ENCODE measurements at places on chromosomes 5 and 9.

DNA sequence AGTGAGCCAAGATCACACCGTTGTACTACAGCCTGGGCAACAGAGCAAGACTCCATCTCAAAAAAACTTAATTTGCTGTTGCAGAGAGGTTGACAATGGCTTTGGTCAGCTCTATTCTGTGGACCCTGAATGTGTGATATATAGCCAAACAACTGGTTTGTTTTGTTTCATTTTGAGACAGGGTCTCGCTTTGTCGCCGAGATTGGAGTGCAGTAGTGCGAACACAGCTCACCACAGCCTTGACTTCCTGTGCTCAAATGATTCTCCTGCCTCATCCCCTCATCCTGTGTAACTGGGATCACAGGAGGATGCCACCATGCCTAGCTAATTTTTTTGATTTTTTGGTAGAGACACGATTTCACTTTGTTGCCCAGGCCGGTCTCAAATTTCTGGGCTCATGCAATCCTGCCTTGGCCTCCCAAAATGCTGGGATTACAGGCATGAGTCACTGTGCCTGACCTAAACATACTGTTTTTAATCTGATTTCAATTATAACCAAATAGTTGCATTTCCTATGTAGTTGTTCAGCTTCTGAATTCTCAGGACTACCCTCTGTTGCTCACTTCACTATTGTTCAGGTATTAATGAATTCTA, 9.8 kb downstream of the RNF183 start:
- no peak for DNase-seq

GRCh38 chr5:98794414-98795080, 21.1 kb downstream of the RGMB start:
- DNase-seq, result no peak

DNA sequence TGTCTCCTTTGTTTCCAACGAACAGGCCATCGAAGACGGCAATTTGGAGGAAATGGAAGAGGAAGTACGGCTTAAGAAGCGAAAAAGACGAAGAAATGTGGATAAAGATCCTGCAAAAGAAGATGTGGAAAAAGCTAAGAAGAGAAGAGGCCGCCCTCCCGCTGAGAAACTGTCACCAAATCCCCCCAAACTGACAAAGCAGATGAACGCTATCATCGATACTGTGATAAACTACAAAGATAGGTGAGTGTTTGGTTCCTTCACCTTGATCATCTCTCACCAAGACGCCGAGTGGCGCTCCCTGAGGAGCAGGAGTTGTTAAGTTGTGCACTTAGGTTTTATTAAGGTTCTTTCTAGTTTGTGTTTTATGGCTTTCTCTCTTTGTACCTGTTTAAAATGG, 146.5 kb downstream of the SMARCA2 start:
- DNase-seq, result no peak

DNA sequence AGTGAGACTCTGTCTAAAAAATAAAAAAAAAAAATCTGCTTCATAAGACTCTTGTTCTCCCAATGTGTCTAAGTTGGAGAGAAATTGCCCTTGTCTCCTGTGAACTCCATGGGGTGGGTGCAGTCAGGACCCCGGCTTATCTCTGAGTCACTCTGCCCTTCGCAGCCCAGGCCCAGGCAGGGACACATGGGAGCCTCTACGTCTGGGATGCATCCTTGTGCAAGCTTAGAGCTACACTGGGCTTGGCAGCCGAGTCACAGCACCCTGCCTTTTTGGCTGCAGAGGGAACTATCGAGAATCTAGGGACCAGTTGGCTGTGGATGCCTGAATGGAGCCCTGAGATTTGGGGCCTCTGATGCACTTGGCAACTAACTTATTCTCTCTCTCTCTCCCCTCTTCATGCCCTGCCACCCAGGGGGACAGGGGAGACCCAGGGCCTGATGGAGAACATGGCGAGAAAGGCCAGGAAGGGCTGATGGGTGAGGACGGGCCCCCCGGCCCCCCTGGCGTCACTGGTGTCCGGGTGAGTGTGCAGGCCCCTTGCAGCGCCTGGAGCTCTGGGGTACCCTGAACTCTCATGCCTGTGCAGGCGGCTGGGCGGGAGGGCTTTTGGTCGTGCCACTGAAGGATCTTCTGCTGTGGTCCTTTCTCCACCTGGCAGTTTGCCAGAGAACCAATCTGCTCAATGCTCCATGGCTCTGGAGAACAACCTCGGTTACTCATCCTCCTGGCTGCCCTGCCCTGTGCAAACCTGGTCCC, 47.5 kb upstream of the ORM1 start:
- no peak for DNase-seq

- DNase-seq, result no peak
These were observed 276.6 kb upstream of the VLDLR start for GRCh38 chr9:2345013-2345412.

DNA sequence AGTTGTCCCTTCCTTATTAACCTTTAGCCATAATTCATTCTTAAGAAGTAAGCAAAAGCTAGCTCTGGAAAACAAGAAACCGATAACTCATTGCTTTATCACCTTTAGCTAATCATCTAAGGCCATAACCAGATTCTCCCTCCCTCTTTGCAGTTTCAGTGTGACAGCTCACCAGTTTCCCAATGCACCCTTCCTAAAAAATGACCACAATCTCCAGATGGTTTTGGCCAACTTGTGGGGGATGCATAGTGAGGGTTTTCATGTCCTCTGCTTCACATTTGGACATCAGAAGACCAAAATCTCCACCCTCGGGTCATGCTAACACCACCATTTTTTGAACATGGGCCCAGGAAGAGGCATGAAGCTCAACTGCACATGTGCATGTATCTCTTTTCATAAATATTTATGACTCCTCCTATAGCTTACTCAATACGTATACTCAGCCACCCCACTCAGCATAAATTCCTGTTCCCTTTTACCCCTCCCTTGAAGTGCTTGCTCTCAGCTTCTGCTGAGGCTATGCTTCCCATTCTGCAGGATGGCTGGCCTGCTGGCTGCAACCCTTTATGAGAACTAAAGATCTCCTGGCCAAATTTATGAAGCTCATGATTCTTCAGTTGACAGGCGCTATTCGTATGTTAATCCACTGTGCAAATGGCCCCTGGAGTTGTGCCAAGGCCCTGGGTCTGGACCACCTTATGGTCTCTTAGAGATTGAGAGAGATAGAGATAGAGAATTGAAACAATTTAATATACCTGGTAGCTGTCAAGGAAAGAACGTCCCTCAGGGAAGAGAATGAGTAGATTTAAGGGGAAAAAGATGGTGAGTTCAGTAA, 14.8 kb downstream of the PPP3R2 start:
- no peak for DNase-seq

GRCh38 chr5:78829811-78830527, 155.1 kb downstream of the ARSB start:
- DNase-seq, result no peak

DNA sequence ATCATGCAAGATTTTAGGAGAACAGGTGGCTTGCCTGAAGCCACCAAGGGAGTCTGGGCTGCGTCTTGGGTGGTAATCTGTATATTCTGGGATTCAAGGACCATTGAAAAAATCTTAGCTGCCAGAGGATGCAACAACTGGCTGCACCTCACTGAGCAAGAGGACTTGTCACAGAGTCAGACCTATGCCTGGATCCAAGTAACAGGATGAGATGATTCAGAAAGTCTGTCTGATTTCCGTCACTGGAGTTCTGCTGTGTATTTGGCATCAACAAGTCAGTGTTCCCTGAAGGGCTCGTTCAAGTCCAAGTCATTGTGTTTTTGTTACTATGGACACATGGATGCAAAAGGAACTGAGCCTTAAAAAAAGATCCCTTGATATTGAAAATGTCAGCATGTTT, 37.8 kb upstream of the CARTPT start:
- no peak for DNase-seq

DNA sequence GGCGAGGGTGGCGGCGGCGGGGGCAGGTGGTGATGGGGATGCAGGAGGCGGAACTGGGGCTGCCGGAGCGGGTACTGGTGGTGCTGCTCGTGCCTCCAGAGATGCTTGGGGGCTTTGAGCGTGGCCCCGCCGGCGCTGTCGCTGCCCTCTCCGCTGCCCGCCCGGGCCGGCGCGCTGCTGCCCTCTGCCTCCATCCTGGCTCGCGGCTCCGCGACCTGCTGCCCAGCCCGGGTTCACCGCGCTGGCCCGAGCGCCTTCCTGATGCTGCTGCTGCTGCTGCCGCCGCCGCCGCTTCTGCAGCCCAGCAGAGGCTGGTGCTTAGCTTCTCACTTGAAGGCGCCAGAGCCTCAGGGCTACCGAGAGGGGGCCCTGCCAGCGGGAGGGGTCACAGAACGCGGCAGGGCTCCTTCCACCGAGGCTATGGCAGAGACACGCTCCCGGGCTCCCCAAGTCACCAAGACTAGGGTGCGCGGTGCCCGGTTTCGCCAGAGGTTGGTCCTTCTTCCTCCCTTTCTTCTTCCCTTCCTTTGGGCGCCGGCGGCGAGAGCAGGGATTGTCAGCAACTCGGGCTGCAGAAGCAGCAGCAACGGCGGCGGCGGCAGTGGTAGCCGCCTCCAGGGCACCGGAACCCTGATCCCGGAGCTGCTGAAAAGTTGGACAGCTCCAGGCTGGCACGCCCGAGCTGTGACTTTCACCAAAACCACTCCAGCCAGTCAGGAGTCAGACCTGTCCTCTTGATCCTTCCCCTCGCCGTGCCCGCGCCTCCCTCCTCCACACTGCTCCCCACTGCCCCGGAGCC, at the start of gene PDE4D:
PDE4D (minus strand) TSS at position 298 of the 799 bp plus-strand sequence.
- no peak for DNase-seq

DNA sequence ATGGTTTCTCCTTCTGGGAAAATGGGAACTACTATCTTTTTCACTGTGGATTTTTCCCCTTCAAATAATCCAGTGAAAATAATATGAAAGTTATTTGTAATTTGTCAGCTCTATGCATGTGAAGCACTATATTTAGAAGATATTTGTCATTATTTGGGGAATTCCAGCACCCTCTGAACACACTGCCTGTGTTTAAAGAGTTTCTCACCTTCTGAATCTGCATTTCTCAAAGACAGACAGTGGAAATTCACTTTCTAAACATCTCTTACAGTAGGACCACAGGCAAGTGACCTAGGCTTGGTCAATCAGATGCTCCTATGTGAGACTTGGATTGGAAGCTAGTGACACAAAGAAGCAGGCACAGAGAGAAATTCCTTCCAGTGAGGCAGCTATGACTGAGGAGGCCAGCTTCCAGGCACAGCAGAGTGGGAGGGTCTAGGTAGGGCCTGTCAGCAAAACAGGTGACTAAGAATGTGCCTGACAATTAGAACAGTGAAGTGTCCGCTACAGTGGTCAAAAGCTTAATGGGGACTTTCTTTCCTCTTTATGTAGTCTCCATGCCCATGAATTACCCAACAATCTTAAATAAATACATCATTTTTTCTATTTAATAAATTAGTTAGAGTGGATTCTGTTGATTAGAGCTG, 167.2 kb downstream of the HMHB1 start:
- DNase-seq, result no peak

GRCh38 chr5:88776692-88777091, 106.3 kb downstream of the MEF2C start:
- no peak for DNase-seq

GRCh38 chr9:121688146-121688680, 36.8 kb downstream of the DAB2IP start:
- no peak for DNase-seq

DNA sequence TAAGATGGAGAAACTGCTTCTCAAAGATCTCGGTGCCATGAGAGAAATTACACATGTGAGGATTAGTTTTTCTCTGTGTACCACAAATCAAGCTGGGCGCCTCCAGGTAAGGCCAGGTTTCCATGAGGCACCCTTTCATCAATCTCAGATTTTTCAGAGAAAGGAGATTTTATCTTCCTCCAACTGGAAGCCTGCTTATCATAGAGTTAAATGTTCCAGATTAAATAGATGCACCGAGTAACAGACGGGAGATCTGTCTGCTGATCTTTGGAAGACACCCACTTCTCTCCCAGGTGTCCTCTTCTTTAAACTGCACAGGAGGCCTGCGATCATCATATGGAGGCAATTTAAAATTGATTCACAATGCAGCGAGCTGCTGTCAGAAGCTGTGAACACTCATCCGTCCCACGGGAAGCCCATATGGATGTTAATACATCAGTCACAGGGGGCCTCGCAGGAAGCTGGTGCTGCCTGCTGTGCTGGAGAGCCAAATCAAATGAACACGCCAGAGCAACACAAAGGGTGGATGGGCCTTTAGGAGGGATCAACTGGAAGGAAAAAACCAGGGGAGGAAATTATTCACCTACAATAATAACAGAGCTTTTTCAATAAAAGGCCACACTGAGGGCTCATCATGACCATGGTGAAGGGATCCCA, 93.3 kb downstream of the TLE1 start:
- DNase-seq, result no peak

DNA sequence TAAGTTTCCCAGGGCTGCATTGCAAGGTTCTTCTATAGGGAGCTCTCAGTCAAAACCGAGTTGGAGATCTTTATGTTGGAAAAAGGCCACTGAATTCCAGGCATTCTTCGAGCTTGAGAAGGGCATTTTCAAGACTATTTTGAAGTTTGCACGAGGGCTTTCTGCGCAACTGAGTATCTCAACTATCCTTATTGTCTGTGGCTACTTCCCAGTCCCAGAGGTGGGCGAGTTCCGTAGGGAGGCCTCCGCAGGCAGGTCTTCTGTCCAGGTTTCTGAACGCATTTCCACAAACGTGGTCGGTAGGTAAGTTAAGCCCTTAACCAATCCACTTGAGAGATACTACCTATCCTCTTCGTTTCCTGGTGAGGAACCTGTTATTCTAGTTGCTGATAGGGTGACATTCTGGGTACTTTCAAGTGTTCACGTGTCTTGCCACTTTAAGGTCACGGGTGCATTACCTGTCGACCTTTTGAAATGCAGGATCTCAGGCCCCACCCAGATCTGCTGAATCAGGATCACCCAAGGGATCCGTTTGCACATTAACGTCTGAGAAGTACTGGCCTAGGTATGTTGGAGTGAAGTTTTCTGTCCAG, 51.4 kb upstream of the TJP2 start:
- no peak for DNase-seq

DNA sequence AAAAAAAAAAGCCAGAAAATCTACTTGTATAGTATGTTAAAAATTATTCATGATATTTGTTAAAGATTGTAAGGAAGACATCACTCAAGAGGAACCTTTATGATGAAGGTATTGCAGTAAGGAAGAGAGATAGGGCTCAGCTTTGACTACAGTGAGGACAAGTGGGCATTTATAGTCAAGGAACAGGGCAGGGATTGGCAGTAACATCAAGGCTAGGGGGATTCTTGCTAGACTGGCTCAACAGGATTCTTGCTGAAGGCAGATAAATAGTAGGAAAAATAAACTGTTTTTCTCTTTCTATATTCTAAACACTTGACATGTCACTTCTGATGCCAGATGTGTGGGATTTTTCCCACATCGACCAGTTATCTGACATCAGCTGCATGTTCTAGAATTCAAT, 96.7 kb downstream of the ITGA1 start:
- no peak for DNase-seq

DNA sequence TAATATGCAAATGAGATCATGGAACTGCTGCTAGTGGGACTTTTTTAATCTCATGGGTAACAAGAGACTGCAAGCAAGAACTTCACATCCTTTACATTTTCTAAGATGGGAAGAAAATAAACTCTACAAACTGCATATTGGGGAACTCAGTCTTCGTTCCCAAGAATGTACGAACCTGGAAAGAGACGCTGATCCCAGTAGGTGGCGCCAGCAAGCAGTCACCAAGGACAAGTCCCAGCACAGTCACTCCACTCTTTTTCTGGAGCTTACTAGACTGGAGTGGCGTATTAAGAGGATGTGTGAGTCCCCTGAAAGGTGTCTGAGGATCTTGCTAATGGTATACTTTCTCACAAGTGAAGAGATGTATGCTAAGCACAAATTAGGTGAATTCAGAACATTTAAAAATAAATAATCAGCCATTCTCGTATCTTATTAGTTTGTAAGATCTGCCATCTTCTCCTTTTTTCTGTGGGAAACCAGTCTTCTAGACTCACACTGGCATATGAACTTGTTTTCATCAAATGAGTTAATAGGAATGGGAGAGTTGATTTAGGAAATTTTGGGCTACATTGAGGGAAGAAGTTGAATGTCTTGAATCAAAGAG, 16.0 kb upstream of the PUM3 start:
- DNase-seq, result peak; percentile 42
